ENCODE measurements at places on chromosomes 7 and 10.

DNA sequence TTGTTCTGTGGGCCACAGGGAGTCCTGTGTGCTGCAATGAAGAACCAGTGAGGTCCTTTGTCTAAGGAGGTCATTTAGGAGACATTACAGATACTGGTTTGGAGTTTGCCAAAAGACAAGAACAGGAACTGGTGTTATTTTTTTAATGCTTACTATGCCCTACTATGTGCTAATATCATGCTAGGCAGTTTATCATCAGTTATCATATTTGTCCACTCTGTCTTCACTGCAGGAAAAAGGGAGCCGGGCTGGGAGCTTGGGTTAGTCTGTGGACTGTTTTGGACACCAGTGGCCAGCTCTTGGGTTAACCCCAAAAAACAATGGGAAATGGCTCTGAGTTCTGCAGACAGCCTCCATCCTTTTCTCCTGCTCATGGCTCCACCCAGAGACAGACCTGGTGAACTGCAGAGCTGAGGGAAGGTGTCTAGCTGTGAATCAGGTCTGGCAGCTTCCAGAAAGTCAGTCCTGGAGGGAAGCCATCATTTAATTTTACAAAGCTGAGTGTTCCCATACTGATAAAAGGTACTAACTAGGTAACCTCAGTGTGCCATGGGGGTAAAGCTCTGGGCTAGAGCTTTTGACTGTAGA, 101.2 kb upstream of the ZNF746 start:
- no peak for DNase-seq

GRCh38 chr7:91288208-91288824, 24.1 kb downstream of the FZD1 start:
- no peak for DNase-seq

GRCh38 chr7:128831178-128831993, 1.2 kb downstream of the FLNC start:
- no peak for DNase-seq

DNA sequence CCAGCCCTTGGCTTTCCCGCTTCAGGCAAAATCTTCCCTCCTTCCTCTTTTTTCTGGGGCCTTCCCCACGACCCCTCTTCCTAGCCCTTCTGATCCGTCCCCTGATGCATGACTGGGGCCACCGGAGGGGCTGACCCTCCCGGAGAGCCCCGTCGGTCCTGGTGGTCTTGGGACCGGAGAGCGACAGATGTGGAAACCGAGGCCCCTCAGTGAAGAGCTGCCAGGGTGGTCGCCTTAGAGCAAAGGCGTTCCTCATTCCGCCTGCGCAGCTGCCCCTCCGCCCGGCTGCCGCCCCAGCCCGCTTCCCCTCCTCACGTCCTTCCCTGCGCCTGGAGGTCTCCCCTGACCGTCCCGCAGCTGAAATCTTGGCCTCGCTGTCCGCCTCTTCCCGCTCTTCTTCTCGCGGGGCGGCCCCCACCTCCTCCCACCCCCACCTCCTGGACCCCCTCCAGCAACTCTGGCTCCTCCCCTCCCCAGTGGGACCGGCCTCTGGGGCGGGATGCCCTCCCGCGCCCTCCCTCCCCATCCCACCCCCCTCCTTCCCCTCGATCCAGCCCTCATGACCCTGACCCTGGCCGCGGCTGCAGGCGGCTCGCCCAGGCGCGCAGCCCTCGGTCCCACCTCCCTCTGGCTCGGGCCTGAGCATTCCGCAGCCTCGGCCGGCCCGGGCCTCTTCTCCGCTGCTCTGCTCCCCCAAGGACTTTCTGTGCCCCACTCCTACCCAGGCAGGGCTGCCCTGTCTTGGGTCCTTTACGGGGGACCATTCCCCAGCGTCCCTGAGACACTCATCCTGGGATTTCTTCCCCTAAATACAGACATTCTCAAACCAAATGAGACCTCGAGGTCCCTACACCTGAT, at the start of gene RARRES2:
Gene RARRES2, minus strand, starts transcription at position 367 of the 858 bp plus-strand sequence. CDS start 1,020 bp downstream, outside the sequence.
- no peak for DNase-seq

DNA sequence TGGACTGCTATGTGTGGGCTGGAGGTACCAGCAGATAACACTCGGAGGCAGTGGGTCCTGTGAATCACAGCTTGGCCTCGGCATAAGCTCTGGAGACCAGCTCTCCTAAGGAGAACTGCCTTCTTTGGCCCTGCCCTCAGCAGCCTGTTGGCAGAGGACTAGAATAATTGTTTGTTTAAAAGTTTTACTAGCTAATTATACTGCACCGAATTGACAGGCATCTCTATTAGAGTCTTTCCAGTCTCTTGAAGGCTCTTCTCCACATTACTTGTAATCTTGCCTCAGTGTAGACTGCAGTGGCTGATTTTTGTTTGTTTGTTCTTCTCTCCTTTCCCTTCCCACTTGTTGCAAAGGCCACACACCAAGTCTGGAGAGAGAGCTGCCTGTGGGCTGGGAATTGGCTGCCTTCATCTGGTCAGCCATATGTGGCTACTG, 183.2 kb downstream of the AUTS2 start:
- no peak for DNase-seq

GRCh38 chr7:85750454-85750949, 563.6 kb upstream of the SEMA3D start:
- no peak for DNase-seq

- DNase-seq: no peak
Observed at GRCh38 chr10:3077509-3077908, 10.2 kb downstream of the PFKP start.

- no peak for DNase-seq
Observed at GRCh38 chr10:17652585-17652984, 8.6 kb downstream of the STAM start.

DNA sequence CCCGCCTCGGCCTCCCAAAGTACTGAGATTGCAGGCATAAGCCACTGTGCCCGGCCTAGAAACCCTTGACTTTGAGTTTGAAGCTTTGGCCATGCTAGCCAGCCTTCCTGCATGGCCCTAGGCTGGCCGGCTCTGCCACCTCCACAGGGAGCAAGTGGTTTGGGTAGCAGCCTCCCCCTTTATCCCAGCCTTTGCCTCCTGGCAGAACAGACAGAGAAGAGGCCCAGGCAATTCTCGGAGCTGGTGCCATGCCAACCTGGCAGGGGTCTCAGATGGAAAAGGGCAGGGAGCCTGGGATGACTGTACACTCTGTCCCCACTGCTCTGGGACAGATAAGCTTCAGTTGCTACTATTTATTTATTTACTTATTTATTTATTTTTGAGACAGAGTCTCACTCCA, 39.4 kb downstream of the SRRM3 start:
- no peak for DNase-seq

GRCh38 chr7:12907774-12908173, 220.3 kb downstream of the ARL4A start:
- DNase-seq: no peak

GRCh38 chr10:112689327-112690072, 242.5 kb downstream of the VTI1A start:
- no peak for DNase-seq

DNA sequence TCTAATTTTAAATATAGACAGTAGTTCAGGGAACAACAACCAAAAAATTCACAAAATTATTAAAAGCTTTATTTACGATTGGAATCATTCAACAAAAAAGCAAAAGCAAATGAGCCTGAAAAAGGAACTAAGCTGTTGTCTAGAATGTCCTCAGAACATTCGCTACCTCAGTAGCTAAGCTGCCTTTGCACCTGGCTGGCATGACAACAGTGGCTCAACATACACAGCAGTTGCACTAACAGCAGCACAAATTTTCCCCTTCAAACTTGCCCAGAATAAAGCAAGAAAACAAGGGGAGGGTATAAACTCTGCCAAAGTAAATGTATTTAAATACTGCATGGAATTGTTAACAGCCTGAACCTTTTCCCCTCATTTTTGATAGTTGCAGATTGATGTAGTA, 70.4 kb upstream of the GRID1 start:
- no peak for DNase-seq

- no peak for DNase-seq
Observed at GRCh38 chr10:130495116-130495862, 359.1 kb downstream of the GLRX3 start.

DNA sequence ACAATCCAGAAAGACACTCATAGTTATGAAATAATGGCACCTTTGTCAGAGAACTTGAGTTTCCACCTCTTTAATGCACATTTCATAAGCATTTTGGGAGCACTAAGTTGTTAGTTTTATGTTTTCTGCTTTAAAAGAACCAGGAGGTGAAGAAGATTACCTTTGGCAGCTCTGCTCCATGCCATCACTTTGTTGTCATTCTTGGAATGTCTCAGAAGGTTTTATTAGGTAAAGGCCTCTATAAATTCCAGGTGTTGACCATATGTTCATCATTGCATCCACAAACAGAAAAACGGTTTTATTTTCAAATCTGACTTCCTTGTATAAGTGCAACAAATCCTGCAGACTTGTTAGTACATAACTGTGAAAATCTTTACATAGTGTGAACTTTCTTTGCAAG, 424.8 kb downstream of the MDFIC start:
- no peak for DNase-seq

DNA sequence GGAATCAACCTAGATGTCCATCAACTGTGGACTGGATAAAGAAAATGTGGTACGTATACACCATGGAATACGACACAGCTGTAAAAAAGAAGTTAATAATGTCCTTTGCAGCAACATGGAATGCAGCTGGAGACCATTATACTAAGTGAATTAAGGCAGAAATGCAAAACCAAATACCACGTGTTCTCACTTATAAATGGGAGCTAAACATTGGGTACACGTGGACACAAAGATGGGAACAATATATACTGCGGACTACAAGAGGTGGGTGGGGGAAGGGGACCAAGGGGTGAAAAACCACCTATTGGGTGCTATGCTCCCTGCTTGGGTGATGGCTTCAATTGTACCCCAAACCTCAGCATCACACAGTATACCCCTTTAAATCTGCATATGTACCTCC, 385.5 kb downstream of the SORCS3 start:
- no peak for DNase-seq

GRCh38 chr10:30116041-30116491, 56.7 kb upstream of the JCAD start:
- no peak for DNase-seq

DNA sequence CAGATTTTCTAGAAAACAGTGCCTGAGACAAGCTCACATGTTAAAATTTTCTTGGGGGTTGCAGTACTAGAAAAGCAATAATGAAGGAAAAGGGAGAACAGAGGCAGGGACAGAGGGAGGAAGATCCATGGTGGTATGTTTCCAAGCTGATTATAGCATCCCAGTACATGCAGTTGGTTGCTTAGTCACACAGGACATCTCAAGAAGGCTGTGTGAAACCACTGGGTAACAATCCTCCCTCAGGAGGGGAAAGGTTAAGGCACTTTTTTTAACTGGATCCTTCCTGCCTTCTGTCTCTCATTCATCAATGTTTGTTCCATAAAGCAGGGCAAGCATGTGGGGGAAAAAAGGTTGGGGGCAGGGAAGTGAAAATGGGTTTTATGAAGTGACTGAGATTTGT, 6.1 kb upstream of the IMMP2L start:
- DNase-seq: no peak

DNA sequence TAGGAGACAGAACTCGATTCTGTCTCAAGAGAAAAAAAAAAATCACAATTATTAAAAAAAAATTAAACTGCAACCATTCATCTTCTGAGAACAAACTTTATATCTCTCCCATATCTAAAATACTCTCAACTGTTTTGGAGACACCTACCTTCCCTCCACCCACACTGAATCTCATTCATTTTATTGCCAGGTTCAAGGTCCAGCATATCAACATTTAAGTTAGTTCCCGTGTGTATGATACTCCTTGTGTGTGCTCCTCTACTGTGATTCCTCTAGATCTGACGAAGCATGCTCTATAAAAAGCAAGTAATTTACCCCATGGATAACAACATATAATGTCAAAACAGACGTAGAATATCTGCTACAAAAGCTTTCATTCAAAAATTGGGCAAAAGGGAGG, 351.8 kb upstream of the SORCS1 start:
- no peak for DNase-seq

DNA sequence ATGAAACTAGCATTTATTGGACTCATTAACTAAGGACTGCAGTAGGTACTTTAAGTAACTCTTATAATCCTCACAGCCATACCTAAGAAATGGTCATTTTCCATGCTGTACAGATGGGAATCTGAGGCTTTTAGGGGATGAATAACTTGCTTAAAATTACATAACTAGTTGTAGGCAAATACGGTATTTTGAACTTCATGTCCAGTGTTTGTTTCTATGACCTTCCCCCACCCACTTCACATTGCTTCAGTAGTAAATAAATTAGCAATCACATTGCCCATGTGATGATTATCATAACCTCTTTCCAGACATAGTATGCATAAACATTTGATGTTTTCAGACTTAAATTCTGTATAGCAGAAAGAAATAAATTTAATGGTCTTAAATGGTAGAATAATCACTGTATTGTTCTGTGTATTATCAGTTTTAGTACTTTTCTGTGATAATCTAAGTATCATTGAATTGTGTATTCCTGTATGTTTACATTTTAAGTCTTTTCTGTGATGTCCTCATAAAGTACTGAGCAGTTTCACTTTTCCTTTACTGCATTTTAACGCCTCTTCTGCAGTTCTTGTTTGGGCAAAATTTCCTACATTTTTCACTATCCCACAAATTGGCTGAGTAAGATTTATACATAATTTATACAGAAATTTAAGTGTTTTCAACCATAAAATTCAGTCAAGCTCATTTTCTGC, 48.3 kb downstream of the ANKIB1 start:
- DNase-seq: no peak

DNA sequence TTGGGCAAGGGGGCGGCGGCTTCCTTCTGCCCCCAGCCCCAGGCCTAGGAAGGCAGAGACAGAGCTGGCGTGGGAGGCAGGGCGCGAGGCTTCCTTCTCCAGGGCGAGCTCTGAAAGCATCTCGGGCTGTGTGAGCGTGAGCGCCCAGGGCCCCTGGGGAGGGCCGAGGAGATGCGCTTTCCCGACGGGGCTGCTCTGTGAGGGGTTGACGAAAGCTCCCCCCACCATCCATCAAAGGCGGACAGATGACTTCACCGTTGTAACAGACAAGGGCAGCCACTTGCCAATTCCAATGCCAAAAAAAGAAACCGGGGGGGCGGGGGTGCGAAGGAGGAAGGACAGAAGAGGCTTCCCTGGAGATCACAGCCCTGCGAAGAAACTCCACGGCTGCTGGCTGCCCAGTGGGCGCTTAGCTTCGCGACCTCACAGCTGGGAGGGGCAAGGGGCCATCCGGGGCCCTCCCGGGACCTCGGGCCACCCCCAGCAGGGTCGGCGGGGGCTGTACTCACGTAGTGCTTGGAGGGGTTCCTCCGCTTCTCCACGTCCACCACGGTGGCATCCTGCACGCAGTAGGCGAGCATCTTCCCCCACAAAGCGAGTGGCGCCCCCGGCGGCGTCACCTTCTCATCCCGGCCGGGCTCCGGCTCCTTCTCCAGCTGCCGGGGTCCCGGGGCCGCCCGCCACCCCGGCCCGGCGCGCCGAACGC, 537 bp downstream of the SH3PXD2A start:
- DNase-seq: no peak

- DNase-seq: no peak
Observed at GRCh38 chr10:23892296-23892695, 316.6 kb upstream of the KIAA1217 start.

- no peak for DNase-seq
Observed at GRCh38 chr7:28151965-28152364, 28.6 kb downstream of the JAZF1 start.
